ENCODE measurements at places on chromosomes 2 and 18.

- DNase-seq = no peak
These were observed 156.1 kb downstream of the MGAT5 start for GRCh38 chr2:134410006-134410405.

DNA sequence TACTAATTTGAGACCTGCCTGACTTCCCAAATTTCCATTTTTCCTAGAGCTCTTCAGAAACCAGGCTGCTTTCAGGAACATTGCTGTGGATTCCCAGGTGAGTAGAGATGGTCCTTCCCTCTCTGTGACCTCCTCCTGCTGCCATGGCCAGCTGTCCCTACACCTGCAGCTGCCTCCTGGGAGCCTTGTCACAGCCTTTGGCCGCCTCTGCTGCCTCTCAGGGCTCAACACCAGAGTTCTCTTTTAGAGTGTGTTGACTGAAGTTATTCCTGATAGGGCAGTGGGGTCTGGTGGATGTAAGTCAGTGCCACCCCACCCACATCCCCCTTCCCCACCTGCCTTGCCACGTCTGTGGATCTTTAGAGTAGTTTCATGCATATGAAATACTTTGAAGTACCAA lies 22.9 kb downstream of the SPATS2L start:
- no peak for DNase-seq

GRCh38 chr2:25757906-25758305 lies 84.5 kb upstream of the DTNB start:
- DNase-seq = no peak

- no peak for DNase-seq
These were observed 11.4 kb downstream of the HK2 start for GRCh38 chr2:74845217-74845751.

DNA sequence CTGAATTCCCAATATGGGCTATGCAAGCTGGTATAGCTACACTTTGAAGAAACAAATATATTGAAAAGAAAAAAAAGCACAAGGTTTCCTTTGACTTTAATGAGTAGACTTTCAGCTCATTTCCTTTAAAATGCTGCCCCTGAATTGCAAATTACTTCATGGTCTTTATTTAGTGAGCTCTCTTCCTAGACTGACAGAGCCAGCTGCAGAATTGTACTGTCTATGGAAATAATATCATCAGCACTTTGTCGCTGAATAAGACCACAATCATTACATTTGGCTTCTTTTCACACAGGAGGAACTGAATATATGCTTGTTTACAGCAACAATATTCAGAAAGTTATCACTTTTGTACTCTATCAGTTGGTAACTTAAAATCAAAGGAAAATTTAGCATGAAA lies 41.7 kb downstream of the ARL5A start:
- no peak for DNase-seq

- no peak for DNase-seq
These were observed 71.3 kb upstream of the ACVR2A start for GRCh38 chr2:147773479-147773878.

- DNase-seq = no peak
These were observed 723.7 kb upstream of the RAB6C start for GRCh38 chr2:129255610-129256313.

- DNase-seq = no peak
These were observed 114.3 kb downstream of the ARHGEF4 start for GRCh38 chr2:130951018-130951417.

DNA sequence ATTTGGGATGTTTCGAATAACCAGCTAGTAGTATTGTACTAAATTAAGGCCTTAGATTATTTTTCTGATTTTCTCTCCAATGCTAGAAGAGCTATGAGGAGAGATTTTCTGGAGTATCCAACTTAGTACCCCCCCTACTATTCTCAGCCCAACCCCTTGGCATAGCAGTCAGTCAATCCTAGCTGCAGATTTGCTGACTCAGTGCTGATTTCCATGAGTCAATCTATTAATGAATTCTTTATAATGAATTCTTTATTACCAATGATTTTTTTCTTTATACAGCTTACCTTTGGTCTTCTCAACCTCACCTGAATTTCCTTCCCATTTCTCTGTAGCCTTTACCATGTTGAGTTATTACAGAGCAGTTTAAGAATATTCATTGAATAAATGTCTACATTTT lies 192.8 kb upstream of the ETAA1 start:
- DNase-seq = no peak

- DNase-seq = no peak
These were observed 39.0 kb downstream of the ANXA4 start for GRCh38 chr2:69780921-69781320.

DNA sequence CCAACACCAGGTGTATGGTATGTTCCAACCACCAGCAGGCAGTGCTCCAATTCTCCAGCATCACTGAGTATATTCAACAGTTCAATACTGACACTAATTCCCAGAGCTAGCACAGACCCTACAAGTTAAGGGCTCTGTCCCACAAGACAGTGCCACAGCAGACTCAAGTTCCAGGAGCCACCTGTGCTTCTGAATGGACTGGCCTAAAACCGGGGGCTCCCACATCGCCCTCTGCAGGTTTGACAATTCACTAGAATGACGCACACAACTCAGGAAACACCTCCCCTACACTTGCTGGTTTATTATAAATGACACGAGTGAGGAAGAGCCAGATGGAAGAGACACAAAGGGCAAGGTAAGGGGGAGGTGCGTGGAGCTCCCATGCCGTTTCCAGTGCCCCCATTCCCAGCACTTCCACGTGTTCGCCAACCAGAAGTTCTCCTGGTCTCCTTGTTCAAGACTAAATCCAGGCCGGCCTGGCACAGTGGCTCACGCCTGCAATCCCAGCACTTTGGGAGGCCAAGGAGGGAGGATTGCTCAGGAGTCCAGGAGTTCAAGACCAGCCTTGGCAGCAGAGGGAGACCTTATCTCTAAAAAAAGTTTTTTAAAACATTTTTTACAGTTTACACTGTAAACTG lies 12.2 kb upstream of the ATP6V1B1 start:
- no peak for DNase-seq

DNA sequence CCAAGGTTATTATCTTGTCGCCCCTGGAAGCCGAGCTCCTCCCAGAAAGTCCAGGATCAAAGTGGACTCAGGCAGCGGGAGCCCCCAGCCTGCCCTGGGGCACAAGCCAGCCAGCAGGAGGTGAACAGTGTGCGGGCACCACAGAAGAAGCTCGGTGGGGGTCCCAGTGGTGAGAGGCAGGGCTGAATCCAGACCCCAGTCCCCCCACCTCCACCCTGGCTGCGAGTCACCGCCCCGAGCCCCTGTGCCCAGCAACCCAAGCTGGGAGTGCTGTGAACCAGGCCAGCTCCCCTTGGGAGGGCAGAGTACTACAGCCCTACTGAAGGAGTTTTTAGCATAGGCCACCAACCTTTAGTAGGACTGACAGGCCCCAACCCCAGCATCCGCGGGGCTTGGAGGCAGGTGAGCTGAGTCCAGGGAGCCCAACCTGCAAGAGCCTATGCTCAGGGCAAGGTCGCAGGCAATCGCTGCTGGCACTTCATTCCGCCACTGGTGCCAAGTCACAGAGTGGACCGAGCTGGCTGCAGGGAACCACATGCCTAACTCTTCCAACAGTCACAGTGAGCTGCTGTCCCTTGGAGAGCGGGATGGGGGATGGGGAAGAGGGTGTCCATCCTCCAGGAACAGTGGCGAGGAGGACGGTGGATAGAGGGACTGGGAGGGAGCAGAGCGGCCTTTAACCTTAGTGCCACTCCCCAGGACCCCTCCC lies 3.0 kb downstream of the PIEZO2 start:
- DNase-seq = no peak

GRCh38 chr18:2853173-2853925 lies 6.5 kb downstream of the EMILIN2 start:
- DNase-seq = no peak

DNA sequence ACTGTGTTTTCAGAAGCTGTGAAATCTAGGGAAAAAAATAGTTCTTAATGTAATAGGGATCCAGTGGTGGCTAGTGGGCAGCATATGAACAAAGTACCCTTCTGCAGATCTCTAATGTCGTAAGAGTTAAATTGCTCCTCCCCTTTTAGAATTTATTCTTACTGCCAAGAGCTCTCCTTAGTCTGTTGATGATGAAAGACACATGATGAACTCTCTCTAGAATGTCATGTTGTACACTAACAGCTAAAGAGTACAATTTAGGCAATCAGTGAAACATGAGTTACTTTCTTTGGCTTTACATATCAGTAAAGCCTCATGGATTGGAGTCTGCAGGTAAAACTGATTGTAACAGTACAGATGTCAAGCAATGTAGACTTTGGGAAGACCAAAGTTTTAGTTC lies 84.2 kb downstream of the SLC39A10 start:
- DNase-seq = no peak

DNA sequence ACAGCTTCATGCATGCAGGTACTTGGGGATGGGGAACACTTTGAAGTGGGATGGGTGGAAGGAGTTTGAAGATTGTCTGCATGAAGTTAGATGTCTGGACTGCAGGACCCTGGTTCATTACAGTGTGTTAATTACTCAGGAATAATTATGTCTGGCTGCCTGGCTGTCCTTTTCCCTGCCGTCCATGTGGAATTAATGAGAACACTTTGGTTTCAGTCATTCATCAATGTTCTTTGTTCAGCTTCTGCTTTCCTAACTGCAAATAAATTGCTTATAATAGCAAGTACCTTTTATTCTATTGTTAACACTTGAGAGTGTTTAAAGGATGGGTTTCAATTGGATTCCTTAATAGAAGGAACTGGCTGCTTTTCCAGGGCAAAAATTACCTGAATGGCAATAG lies 35.8 kb downstream of the MTCL1 start:
- no peak for DNase-seq

DNA sequence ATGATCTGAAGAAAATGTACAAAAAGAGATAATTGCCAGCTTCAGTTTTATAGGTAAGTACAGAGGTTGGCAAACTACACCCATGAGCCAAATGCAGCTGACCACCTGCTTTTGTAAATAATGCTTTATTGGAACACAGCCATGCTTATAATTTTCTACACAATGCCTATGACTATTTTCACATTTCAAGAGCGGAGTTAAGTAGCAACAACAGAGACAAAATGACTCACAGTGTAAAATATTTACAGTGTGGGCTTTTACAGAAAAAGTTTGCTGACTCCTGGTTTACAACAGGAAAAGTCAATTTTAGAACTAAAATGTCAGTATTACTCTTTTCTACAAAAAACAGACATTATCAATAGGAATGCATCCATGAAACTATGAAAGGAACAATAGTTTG lies 26.0 kb downstream of the CWC22 start:
- no peak for DNase-seq

DNA sequence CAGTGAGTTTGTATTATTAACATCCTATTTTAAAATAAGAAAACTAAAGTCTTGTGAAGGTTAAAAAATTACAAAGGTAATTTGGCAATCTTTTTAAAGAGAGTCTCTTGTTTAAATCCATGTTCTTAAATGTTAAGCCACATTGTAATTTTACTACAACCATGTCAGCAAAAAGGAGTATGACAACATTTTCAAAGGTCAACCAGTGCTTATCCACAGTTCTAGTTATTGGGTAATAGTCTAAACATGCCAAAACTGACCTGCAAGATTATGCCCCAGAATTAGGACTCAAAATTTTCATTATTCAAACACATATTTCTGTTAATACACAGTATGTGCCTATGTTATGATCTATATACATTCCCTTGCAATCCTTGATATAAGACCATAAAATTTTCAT lies 1312.6 kb upstream of the CHAC2 start:
- no peak for DNase-seq

GRCh38 chr2:70659551-70659950 lies 105.9 kb upstream of the TGFA start:
- no peak for DNase-seq

DNA sequence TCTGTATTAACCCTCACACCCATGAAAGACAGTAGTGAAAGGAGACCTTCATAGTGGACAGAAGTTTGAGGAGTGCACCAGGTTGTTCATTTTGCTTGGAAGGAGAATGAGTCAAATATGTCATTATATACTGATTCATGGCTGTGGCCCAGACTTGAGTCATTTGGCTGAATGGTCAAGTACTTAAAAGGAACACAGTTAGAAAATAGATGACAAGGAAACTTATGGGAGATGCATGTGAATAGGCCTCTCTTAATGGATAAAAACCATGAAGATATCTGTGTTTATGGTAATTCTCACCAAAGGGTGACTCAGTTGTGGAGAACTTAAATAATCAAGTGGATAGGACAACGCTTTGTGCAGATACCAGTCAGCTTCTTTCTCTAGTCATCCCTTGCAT lies 524.7 kb upstream of the CNTNAP5 start:
- no peak for DNase-seq

DNA sequence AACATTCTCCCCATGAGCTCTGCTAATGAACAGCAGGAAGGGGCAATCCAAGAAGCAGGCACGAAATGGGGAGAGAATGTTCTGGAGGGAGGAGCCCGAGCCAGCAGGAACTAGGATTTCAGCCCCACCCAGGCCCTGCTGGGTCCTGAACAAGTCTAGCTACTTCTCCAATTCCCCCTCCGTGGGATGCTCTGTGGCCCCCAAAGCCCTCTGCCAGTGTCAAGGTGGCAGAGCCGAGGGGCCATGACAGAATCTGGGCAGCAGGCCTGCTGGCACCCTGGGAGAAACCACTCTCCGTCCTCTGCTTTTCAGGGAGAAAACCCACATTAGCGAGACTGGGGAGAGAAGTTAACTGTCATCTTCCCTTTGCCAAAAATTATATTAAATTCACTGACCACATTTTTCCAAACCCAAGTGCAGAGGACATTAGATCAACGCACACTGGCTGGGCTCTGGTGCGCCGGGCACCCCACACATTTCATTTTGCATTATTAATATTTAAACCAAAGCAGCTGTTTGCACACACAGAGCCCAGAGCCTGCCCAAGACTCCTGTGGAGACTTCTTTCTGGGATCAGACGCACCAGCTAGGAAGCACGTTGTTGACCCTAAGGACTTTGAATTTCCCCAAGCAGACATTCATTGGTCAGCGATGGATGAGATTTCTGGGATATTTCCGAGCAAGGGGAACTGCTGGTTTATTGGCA lies 80.2 kb upstream of the PKDCC start:
- no peak for DNase-seq

DNA sequence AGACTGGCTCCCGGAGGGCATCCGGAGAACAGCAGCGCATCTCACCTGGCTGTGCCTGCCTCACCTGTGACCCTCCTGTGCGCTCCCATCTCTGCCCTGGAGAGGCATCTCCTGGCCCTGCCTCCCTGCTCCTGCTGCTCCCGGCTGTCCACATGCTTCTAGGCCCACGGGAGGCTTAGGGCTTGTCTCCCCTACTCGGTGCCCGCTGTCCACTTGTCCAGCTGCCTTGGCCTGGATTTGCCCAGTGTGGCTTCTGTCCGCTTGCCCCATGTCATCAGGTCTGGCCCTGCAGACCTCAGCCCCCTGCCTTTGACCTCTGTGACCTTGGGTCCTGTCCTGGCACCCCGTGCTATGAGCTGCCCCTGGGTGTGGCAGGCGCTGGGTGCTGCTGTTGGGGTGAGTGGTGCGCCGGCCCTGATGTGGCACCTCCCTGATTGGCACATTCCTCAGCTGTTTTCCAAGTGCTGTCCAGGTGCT lies 4.5 kb downstream of the BOK start:
- no peak for DNase-seq

- DNase-seq = no peak
These were observed 73.8 kb downstream of the CLIP4 start for GRCh38 chr2:29189052-29189451.

- no peak for DNase-seq
These were observed 102.0 kb downstream of the ZNF532 start for GRCh38 chr18:58966704-58967103.

All from stimulated activated CD4-positive, alpha-beta T cell treated with anti-CD3 and anti-CD28 coated beads, Interleukin-15, amount 100 ng/mL, for 1 hour (primary cell).